ENCODE measurements at places on chromosomes 13 and 19.

DNA sequence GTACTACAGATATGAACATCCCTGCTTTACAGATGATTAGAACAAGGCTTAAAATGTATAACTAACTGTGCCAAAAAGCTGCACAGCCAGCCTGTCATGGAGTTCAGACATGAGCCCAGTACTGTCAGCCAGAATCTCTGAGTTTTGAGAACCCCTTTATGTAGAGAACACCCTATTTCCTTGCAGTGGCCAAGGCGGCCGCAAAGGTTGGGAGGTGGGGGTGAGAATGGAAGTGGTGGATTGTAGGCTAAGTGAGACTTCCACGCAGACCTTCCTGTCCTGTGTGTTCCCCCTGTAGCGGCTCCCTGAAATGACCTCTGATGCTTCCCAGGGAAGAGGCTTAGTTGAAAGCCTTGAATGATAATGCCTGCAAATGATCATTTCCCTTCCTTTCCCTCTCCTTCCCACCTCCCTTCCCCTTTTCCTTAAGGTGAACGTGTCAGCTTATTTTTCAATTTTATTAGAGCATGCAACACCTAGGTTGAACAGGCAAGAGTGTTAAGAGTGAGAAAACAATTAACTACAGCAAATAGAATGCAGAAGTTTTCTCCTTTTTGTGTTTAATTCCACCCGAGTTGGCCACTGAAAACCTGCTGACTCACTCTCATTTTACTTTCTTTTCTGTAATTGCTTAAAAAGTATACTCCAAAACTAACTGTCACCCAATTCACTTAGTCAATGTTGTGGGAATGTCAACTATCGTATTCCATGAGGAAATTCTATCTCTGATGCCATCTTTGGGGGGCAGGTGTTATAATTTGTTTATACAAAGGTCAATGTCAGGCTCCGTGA, 167.0 kb upstream of the EDNRB start:
- no peaks in the 10 kb centered on the region for H3K36me3 ChIP-seq
- no peak overlapping the region for H3K27ac ChIP-seq
- no peaks in the 10 kb centered on the region for H3K4me1 ChIP-seq
- H3K4me3 ChIP-seq: no peak overlapping the region
- peaks cover 2% of the 10 kb centered on the region for H3K27me3 ChIP-seq

GRCh38 chr19:16355293-16356043, 30.8 kb downstream of the KLF2 start:
- H3K4me3 ChIP-seq: no peak overlapping the region
- no peak overlapping the region for H3K27ac ChIP-seq
- H3K27me3 ChIP-seq: peaks cover 7% of the 10 kb centered on the region
- DNase-seq: no peak

- H3K27me3 ChIP-seq: peaks cover 17% of the 10 kb centered on the region
- H3K4me1 ChIP-seq: no peaks in the 10 kb centered on the region
- no peak overlapping the region for H3K27ac ChIP-seq
- H3K36me3 ChIP-seq: no peaks in the 10 kb centered on the region
- no peak overlapping the region for H3K4me3 ChIP-seq
These were observed 34.4 kb downstream of the CCDC70 start for GRCh38 chr13:51895906-51896888.

DNA sequence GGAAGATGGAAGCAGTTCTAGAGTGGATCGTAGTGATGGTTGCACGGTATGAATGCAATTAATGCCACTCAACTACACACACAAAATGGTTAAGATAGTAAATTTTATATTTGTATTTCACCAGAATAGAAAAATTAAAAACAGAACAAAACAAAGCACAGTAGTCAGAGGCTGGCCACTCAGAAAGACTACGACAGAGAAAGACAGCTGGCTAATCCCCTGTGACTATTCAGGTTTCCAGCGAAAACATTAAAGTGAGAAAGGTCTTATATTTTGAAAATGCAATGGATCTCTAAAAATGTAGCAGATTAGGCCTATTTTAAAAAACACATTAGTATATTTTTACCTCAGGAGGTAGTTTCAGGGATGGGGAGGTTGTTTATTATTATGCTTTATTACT, 131.3 kb upstream of the POSTN start:
- H3K4me1 ChIP-seq: no peaks in the 10 kb centered on the region
- no peak overlapping the region for H3K4me3 ChIP-seq
- H3K36me3 ChIP-seq: no peaks in the 10 kb centered on the region
- no peak for DNase-seq
- no peak overlapping the region for H3K27ac ChIP-seq
- no peaks in the 10 kb centered on the region for H3K27me3 ChIP-seq

DNA sequence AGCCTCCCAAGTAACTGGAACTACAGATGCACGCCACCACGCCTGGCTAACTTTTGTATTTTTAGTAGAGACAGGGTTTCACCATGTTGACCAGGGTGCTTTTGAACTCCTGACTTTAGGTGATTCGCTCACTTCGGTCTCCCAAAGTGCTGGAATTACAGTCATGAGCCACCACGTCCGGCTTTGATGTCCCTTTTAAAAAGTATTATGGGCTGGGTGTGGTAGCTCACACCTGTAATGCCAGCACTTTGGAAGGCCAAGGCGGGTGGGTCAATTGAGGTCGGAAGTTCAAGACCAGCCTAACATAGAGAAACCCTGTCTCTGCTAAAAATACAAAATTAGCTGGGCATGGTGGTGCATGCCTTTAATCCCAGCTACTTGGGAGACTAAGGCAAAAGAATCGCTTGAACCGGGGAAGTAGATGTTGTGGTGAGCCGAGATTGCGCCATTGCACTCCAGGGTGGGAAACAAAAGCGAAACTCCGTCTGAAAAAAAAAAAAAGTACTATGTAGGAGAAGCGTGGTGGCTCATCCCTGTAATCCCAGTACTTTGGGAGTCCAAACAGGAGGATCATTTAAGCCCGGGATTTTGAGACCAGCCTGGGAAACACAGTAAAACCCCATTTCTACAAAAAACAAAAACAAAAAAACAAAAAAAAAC, 22.8 kb upstream of the ERVV-1 start:
- peaks cover 11% of the 10 kb centered on the region for H3K36me3 ChIP-seq
- DNase-seq: no peak
- H3K4me3 ChIP-seq: no peak overlapping the region
- no peak overlapping the region for H3K27ac ChIP-seq

- H3K4me3 ChIP-seq: no peak overlapping the region
- no peaks in the 10 kb centered on the region for H3K36me3 ChIP-seq
- no peak for DNase-seq
- H3K27ac ChIP-seq: no peak overlapping the region
These were observed 46.0 kb downstream of the WDFY2 start for GRCh38 chr13:51630288-51630615.

- no peak overlapping the region for H3K4me3 ChIP-seq
- no peak for DNase-seq
- H3K27me3 ChIP-seq: no peaks in the 10 kb centered on the region
- H3K4me1 ChIP-seq: no peaks in the 10 kb centered on the region
These were observed 337.0 kb upstream of the SLC10A2 start for GRCh38 chr13:103403148-103403740.

- H3K27me3 ChIP-seq: no peaks in the 10 kb centered on the region
- H3K36me3 ChIP-seq: peaks cover 24% of the 10 kb centered on the region
- H3K4me3 ChIP-seq: no peak overlapping the region
- no peak overlapping the region for H3K27ac ChIP-seq
- H3K4me1 ChIP-seq: peaks cover 9% of the 10 kb centered on the region
These were observed 202.4 kb downstream of the LMO7 start for GRCh38 chr13:75838366-75839005.

DNA sequence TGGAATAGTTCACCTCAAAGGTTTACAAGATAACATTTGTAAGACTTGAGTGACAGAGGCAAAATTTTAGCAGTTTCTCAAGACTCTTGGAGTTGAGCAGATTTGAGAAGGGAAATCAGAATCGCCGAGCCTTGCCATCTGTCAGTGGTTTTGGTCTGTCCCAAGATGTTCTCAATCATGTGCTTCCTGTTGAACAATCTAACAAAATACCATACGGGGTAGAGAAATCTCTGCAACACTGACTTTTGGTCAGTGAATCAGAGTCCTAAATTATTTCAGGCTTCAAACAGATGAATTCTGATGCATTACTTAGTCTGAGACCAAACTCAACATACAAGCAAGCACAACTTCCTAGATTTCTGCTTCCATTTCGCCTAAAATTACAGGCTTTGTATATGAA, 3.8 kb downstream of the KCTD12 start:
- DNase-seq: no peak
- H3K36me3 ChIP-seq: peaks cover 6% of the 10 kb centered on the region
- H3K27ac ChIP-seq: no peak overlapping the region
- peaks cover 6% of the 10 kb centered on the region for H3K27me3 ChIP-seq
- H3K4me3 ChIP-seq: no peak overlapping the region

DNA sequence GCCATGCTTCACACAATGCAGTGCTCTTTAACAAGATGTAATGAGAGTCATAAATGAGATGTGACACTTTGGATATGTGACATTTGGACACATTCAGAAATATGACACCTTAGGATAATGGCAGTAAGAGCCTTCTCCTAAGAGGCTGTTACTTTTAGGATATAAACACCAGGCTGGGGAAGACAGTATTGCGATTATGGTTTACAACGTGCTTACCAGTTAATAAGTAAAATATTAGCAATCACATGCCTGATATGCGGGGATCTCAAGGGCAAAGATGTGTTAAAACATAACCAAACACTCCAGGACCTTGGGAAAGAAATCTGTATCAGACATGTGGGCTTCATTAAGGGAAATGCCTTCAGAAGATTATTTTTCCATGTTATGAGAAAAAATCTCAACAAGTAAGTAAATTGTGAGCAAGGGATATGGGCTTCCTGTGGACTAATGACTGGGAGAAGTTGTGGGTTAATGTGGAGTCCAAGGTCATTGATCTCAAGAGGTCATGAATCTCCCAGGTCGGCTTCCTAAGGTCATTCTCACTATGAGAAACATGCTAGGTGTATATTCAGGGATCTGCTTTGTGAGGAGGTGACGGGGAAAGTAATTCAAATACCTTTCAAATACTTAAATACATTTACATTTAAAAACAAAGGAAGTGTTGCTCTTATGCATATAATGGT, 105.3 kb downstream of the STARD13 start:
- no peaks in the 10 kb centered on the region for H3K36me3 ChIP-seq
- H3K4me3 ChIP-seq: no peak overlapping the region
- no peaks in the 10 kb centered on the region for H3K4me1 ChIP-seq
- peaks cover 6% of the 10 kb centered on the region for H3K27me3 ChIP-seq
- no peak for DNase-seq

GRCh38 chr19:40688309-40688708, 2.1 kb downstream of the NUMBL start:
- H3K36me3 ChIP-seq: peaks cover 5% of the 10 kb centered on the region
- H3K4me3 ChIP-seq: no peak overlapping the region
- H3K27ac ChIP-seq: no peak overlapping the region
- H3K27me3 ChIP-seq: no peaks in the 10 kb centered on the region

DNA sequence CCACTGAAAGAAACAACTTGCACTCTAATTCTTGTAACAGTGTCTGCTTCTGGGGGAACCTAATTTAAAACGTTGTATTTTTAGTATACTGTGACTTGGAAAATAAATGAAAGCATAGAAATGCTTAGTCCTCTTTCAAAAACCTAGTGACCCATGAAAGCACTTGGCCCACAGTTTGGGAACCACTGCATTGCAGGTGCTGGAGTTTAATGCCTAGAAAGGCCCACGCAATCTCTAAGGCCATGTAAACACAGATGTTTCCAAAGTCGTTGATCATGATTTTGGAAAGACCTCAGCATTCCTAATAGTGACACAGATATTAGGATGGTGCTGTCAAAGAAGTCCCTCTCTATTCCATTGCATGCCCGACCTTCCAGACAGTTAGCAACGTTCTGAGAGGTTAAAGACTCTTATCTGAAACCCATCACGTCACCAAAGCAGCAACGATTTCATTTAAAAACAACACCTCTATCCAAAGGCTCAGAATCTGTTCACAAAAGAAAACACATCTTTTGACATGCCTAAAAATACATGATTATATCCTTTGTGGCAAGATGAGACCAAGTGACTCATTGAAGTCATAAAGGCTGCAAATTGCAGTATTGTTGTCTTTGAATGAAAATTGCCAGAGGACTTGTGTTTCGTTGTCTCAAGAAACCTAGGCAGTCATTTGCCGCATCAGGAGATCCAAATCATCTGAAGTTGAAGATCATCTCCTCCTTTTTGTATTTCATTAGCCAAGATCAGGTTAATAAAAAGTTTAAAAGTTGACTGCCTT, 328.0 kb upstream of the ZNF507 start:
- H3K36me3 ChIP-seq: no peaks in the 10 kb centered on the region
- no peak overlapping the region for H3K4me3 ChIP-seq
- no peaks in the 10 kb centered on the region for H3K4me1 ChIP-seq
- no peaks in the 10 kb centered on the region for H3K27me3 ChIP-seq

- no peak overlapping the region for H3K27ac ChIP-seq
- no peaks in the 10 kb centered on the region for H3K36me3 ChIP-seq
- no peak overlapping the region for H3K4me3 ChIP-seq
- no peaks in the 10 kb centered on the region for H3K4me1 ChIP-seq
These were observed 134.9 kb downstream of the GPC5 start for GRCh38 chr13:91533354-91533753.

GRCh38 chr13:60794751-60795150, 397.7 kb downstream of the TDRD3 start:
- H3K4me1 ChIP-seq: no peaks in the 10 kb centered on the region
- H3K4me3 ChIP-seq: no peak overlapping the region
- H3K27ac ChIP-seq: no peak overlapping the region
- no peaks in the 10 kb centered on the region for H3K27me3 ChIP-seq

- no peak for DNase-seq
- peaks cover 43% of the 10 kb centered on the region for H3K36me3 ChIP-seq
- H3K4me1 ChIP-seq: peaks cover 16% of the 10 kb centered on the region
- no peak overlapping the region for H3K27ac ChIP-seq
- H3K4me3 ChIP-seq: no peak overlapping the region
These were observed 4.4 kb downstream of the KDELR1 start for GRCh38 chr19:48386981-48387380.

DNA sequence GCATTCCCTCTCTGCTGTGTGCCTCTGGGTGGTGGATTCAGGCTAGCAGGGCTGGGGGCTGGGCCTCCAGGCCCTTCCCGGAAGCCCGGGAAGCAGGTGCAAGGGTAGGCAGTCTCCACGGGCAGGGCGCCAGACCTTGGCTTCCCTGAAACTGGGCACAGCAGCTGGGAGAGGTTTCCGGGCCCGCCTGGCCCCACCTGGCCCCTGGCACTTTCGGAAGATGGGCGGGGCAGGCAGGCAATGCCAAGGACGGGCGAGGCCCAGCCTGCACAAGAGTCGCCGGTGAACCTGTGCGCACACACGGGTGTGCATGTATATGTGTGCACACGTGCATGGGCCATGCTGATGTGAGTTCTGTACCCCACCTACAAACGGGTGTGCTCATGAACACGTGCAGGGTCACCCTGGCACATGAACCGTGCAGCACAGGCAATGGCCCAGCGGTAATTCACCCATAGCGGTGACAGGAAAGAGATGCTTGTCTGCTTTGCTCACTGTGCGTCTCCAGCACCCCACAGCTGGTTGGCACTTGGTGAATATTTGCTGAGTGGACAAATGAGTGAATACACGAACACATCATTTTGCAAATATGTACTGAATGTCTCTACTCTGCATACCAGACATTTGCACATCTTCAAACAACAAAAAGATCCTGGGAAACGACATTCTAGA, 15.3 kb downstream of the GADD45B start:
- peaks cover 39% of the 10 kb centered on the region for H3K27me3 ChIP-seq
- H3K4me3 ChIP-seq: no peak overlapping the region
- no peaks in the 10 kb centered on the region for H3K36me3 ChIP-seq
- H3K4me1 ChIP-seq: peaks cover 45% of the 10 kb centered on the region
- DNase-seq: no peak

- DNase-seq: no peak
- peaks cover 12% of the 10 kb centered on the region for H3K4me1 ChIP-seq
- H3K36me3 ChIP-seq: no peaks in the 10 kb centered on the region
- no peak overlapping the region for H3K27ac ChIP-seq
These were observed 241.4 kb downstream of the LACC1 start for GRCh38 chr13:44120849-44121755.

All from activated CD8-positive, alpha-beta T cell treated with anti-CD3 and anti-CD28 coated beads, Interleukin-2, amount 10 ng/mL, durations not matched to agents 7 days and 5 days (primary cell).